AG08395 (cell line): ENCODE measurements at places on chromosomes 3 and 15.

- DNase-seq: no peak
Measured at GRCh38 chr3:18207226-18207625, 217.9 kb downstream of the SATB1 start.

DNA sequence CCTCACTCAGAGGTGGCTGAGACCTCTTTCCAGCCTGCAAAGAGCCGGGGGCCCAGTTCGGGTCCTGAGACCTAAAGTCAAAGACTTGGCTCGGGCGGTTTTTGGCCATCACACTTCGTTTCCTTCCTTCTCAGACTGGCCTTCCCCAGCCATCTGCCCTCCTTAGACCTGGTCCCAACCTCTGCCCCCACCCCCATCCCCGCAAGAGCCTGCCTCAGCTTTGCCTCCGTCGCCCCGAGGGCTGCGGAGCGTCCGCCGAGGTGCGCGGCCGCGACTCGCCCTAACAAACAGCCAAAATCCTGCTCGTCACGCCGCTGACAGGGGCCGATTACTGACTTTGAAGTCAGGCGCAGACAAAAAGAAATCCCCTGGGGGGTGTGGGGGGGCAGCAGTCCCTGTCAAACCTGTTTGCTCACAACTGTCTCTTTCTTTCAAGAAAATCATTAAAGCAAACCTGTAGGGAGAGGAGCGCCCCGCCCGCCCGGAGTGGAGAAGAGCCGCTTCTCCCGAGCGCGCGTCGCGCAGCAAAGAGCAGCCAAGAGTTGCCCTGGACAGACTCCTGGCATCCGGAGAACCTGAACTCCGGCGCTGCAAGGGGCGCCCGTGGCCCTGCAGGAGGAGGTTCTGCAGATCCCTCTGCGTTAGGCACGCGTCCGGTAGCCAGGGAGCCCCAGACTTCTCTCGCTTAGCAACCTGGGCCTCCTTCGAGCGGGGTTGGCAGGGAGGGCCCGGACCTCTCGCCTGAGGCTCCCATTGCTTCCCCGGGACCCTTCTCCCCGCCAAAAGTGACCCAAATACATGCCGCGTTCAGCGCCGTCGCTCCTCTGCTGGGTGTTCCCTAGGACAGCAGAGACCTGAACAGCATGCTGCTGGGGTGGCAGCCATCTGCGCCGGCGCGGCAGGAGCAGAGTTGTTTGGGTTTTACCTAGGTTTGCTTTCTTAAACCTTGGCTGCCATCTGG, 4.5 kb downstream of the SOX14 start:
- no peak for DNase-seq

DNA sequence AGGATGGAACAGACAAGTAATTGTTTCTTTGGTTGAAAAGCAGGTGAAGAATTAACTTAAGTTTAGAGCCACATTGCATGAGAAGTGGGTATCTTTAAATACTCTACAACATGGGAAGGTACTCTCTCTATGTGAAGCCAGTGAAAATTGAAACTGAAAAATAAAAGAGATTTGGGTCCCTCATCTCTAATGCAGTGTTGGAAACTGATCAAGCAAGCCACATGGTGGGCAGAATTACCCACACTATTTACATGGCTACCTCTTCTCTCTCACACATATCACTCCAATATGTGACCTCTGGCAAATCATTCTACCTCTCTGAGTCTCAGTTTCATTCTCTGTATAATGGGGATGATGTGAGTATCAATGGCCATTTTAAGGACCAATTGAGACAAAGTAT, 339.0 kb downstream of the IL5RA start:
- no peak for DNase-seq

- DNase-seq: no peak
Measured at GRCh38 chr3:186013312-186013711, 75.5 kb upstream of the TRA2B start.

- no peak for DNase-seq
Measured at GRCh38 chr3:128521715-128522114, 28.7 kb upstream of the GATA2 start.
